ENCODE measurements at places on chromosomes 4 and X. TPM values are rescaled to one million over a fixed set of nuclear protein-coding genes. Genes with fewer than 3 reads are reported as not detected.

The CCSER1 gene
- 5.7 TPM for total RNA-seq

The PTPN13 gene
- 58.7 TPM for total RNA-seq

The ARHGAP6 gene
- 3.1 TPM for total RNA-seq

The H2BW2 gene
- total RNA-seq: not detected

The TRIM2 gene
- 181 TPM for total RNA-seq

The BGN gene
- 0.17 TPM for total RNA-seq

The IDS gene
- total RNA-seq: 56.8 TPM

Data from renal cortical epithelial cell (primary cell).